Endodermal cell (in vitro differentiated cells): ENCODE measurements at places on chromosomes 5 and 9. TPM values are rescaled to one million over a fixed set of nuclear protein-coding genes. Genes with fewer than 3 reads are reported as not detected.

The FOXD4L5 gene
- total RNA-seq = 0.15 TPM in 1 of 3 replicates, not detected in the others

The LCP2 gene
- 0.11 and 0.50 TPM in 2 replicates for total RNA-seq

The TOR1B gene
- total RNA-seq = 12.8 and 15.2 TPM in 2 replicates

- no peak overlapping the region for H3K4me3 ChIP-seq
- H3K27me3 ChIP-seq = no peaks in the 10 kb centered on the region
- H3K27ac ChIP-seq = no peak overlapping the region
- H3K4me1 ChIP-seq = no peaks in the 10 kb centered on the region
- no peak for DNase-seq
- H3K36me3 ChIP-seq = no peaks in the 10 kb centered on the region
These were observed 193.1 kb upstream of the PTGER4 start for GRCh38 chr5:40486437-40487275.

- DNase-seq = peak; percentile 34
- no peaks in the 10 kb centered on the region for H3K36me3 ChIP-seq
- no peak overlapping the region for H3K27ac ChIP-seq
These were observed 9.7 kb upstream of the TGFBI start for GRCh38 chr5:136018814-136019783.

The NLN gene
- total RNA-seq = 78.3 to 136 TPM (median 121 TPM) in 3 replicates

DNA sequence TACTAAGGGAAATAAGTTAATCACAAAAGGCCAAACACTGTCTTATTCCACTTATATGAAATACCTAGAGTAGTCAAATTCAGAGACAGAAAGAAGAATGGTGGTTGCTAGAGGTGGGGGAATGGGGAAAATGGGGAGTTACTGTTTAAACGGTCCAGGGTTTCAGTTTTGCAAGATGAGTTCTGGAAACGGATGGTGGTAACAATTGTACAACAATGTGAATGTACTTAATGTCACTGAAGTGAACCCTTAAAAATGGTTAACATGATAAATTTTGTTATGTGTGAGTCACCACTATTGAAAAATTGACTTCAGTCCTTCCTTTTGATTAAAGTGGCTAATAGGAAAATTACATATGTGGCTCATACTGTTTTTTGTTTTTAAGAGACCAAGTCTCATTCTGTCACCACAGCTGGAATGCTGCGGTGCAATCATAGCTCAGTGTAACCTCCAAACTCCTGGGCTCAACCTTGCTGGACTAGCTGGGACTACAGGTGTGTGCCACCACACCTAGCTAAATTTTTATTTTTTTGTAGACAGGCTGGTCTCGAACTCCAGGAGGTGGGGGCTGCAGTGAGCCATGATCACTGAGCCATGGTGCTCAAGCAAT, 8.7 kb downstream of the UBQLN1 start:
- peaks cover 16% of the 10 kb centered on the region for H3K36me3 ChIP-seq
- no peaks in the 10 kb centered on the region for H3K4me1 ChIP-seq
- no peak for DNase-seq
- H3K27ac ChIP-seq = no peak overlapping the region
- H3K4me3 ChIP-seq = no peak overlapping the region

DNA sequence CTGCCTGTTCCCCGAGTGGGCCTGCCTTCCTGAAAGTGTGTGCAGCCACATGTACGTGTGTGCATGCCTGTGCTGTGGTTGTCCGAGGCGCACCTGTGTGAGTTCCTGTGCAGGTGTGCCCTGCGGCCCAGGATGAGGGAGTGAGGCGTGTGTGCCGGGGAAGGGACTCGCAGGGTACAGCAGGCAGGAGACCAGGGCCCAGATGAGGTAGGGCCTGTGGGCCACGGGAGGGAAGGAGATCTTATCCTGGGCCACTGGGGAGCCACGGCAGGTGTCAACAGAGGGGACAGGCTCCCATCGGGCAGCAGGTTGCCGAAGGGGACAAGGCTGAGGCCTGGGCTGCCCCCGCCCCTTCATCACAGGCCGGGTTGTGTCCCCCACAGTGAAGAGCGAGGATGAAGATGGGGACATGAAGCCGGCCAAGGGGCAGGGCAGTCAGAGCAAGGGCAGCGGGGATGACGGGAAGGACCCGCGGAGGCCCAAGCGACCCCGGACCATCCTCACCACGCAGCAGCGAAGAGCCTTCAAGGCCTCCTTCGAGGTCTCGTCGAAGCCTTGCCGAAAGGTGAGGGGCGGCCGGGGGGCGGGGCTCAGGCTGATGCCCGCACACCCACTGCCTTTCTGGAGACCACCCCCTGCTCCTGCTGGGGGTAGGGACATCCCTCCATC, 79.2 kb downstream of the LMX1B start:
- H3K4me3 ChIP-seq = no peak overlapping the region
- peaks cover 10% of the 10 kb centered on the region for H3K36me3 ChIP-seq
- peaks cover under 1% of the 10 kb centered on the region for H3K27me3 ChIP-seq
- H3K4me1 ChIP-seq = peaks cover 6% of the 10 kb centered on the region
- peak; percentile 38 for DNase-seq

DNA sequence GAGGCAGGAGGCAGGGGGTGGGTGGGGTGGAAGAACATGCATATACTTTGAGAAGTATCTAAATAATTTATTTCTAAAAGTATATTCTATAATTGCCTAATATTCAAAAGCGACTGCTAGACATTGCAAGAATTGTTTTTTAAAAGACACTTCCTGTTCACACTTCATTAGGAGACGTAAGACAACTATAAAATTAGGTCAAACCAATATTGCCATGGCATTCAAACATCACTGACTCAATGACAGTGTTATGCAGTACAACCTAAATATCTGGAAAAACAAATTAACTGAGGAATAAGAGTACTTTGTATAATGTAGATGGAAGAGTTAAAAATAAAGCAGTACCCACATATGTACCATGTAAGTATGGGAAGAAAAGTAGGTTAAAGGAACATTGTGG, 4.5 kb downstream of the CCNH start:
- DNase-seq = no peak
- H3K36me3 ChIP-seq = peaks cover 76% of the 10 kb centered on the region

The AK3 gene
- 48.2 and 51.5 TPM in 2 replicates for total RNA-seq

- peaks cover 1% of the 10 kb centered on the region for H3K36me3 ChIP-seq
- peaks cover 3% of the 10 kb centered on the region for H3K4me1 ChIP-seq
- peak overlapping the region; percentile 89 for H3K4me3 ChIP-seq
- no peaks in the 10 kb centered on the region for H3K27me3 ChIP-seq
These were observed 1.1 kb upstream of the CEP78 start for GRCh38 chr9:78234810-78235209.

DNA sequence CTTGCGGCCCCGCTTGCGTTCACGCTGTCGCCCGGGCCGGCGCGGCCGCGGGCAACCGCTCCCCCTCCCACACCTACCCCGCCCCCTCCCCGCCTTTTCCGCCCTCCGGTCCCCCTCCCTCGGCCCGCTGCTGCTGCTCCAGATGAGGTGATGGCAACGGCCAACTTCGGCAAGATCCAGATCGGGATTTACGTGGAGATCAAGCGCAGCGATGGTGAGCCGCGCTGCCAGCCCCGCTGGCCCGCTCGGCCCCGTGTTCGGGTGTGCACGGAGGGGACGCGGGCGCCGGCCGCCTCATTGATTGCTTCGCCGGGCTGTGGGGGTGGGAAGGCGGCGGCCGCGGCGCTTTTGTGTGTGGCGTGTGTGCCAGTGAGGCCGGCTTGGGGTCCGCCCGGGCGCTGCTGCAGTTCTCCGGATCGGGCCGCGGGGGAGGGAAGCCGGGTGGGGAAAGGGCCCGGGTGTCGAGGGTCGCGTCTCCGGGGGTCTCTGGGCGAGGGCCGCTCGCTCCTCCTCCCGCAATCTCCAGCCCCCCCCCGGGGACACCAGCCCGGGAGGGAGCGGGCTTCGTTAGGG, 403 bp downstream of the KIF2A start:
- peaks cover 9% of the 10 kb centered on the region for H3K36me3 ChIP-seq
- no peaks in the 10 kb centered on the region for H3K27me3 ChIP-seq
- H3K4me1 ChIP-seq = no peaks in the 10 kb centered on the region
- H3K4me3 ChIP-seq = peak overlapping the region; percentile 93

The ZNF622 gene
- 24.9 to 27.3 TPM (median 26.6 TPM) in 3 replicates for total RNA-seq

The GNAQ gene
- 46.0 to 52.2 TPM (median 48.8 TPM) in 3 replicates for total RNA-seq

DNA sequence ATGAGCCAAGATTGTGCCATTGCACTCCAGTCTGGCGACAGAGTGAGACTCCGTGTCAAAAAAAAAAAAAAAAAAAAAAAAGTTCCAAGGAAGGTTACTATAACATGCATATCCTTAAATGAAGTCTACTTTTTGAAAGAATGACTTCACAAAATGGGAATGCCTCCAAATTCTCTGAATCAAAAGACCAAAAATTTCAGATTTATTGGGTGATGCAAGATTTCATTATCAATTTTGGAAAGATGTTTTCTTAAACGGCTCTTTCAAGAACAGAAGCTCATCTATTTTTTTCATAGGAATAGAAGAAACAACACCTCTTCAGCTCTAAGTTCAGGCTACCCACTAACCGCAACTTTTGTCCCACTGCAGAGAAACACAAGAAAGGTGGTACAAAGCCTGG, 69.9 kb downstream of the AUH start:
- H3K36me3 ChIP-seq = peaks cover 22% of the 10 kb centered on the region
- no peaks in the 10 kb centered on the region for H3K4me1 ChIP-seq
- no peak for DNase-seq
- no peak overlapping the region for H3K4me3 ChIP-seq
- H3K27ac ChIP-seq = no peak overlapping the region

The TUSC1 gene
- 5.8 to 13.3 TPM (median 12.2 TPM) in 3 replicates for total RNA-seq

DNA sequence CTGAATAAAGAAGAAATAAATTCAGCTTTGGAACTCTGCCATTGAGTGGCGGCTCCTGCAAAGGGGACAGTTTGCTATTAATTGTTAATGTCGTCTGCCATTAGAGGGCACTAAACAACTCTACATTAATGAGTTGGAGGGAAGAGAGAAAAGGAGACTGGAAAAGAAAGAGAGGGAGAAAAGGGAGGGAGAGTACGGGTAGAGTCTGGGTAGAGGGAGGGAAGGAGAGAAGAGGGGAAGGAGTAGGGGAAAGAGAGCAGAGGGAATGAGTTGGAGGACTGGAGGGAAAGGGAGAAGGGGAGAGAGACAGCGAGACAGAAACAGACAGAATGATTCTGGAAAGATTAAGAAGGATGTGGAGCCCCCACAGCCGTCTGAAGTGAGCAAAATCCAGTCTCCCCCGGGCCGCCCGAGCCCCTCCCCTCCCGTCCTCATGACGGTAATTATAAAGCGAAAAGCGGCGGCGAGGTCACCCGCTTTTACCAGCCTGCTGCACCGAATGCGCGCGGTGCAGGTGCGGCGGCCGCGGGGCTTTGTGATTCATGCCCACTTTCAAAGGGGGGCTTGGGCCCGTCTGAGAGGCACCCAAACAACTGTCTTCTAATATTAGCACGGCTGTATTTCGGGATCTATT, 1.9 kb upstream of the FST start:
- H3K27ac ChIP-seq = peak overlapping the region; percentile 97
- peak; percentile 84 for DNase-seq
- peaks cover 14% of the 10 kb centered on the region for H3K4me1 ChIP-seq
- peaks cover 16% of the 10 kb centered on the region for H3K36me3 ChIP-seq
- H3K4me3 ChIP-seq = peak overlapping the region; percentile 98

DNA sequence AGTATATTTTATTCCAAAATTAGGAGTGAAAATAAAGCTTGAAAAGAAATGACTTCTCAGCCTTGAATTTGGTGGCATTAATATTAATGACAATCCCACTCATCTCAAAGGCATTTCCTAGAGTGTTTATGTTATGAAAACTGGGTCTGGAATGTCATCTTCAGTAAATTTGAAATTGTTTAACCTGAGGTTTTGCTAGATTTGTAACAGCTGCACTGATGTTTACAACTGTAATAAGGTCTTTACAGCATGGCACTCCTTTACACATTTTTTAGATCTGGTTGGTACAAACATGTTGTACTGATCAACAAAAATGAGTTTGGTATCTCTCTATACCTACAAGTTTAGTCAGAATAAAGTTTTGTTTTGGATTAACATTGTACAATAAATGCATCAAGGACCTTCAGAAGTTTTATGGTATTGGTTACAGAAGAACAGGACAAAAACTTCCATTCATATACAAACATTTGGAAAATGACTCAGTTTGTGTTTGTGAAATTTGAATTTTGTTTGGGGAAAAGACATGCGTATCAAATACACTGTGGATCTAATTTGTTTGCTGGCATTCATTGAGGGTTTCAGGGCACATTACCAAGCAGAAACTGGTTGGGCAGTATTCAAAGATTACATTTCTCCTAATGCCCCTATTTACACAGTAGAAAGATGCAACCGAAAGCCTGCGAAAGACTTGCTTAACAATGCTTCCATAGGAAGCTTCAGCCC, 11.6 kb downstream of the FANCC start:
- no peak overlapping the region for H3K4me3 ChIP-seq
- no peaks in the 10 kb centered on the region for H3K4me1 ChIP-seq
- no peaks in the 10 kb centered on the region for H3K36me3 ChIP-seq
- no peak overlapping the region for H3K27ac ChIP-seq

- no peaks in the 10 kb centered on the region for H3K27me3 ChIP-seq
- H3K4me3 ChIP-seq = no peak overlapping the region
- DNase-seq = peak; percentile 93
- no peak overlapping the region for H3K27ac ChIP-seq
These were observed 7.1 kb downstream of the PHYHD1 start for GRCh38 chr9:128927731-128928411.

The SPACA9 gene
- total RNA-seq = 3.4 to 5.4 TPM (median 3.4 TPM) in 3 replicates

The CORO2A gene
- total RNA-seq = 22.8 and 23.4 TPM in 2 replicates

The SAPCD2 gene
- total RNA-seq = 18.4 to 25.1 TPM (median 24.9 TPM) in 3 replicates

The FSTL4 gene
- 5.4 and 5.5 TPM in 2 replicates for total RNA-seq

GRCh38 chr9:2727374-2727773, 10.1 kb downstream of the KCNV2 start:
- H3K27ac ChIP-seq = no peak overlapping the region
- no peaks in the 10 kb centered on the region for H3K36me3 ChIP-seq
- no peak for DNase-seq
- H3K27me3 ChIP-seq = no peaks in the 10 kb centered on the region

GRCh38 chr9:96222132-96222531, 79.8 kb downstream of the HSD17B3 start:
- no peak overlapping the region for H3K27ac ChIP-seq
- peaks cover 2% of the 10 kb centered on the region for H3K4me1 ChIP-seq
- no peaks in the 10 kb centered on the region for H3K36me3 ChIP-seq
- DNase-seq = no peak

DNA sequence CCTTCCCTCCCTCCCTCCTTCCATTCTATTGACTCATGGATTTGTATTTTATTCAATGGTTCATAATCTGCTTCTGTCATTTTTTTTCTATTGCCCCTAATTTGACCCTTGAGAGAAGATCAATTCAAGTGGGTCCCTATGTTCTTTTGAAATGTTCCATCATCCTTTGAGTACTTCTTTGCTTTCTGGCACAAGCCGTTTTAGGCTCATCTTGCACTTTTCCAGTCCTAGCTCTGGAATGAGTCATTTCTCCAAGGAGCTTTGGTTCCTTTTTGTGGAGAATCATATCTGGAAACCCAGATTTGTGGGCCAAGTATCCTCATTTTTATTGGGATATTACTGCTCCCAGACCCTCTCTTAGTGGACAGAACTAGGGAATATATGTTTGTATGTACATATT, 126.8 kb upstream of the PTPN3 start:
- no peak overlapping the region for H3K4me3 ChIP-seq
- H3K27ac ChIP-seq = no peak overlapping the region
- DNase-seq = no peak
- H3K4me1 ChIP-seq = no peaks in the 10 kb centered on the region
- no peaks in the 10 kb centered on the region for H3K27me3 ChIP-seq

The ERAP2 gene
- not detected in 3 replicates for total RNA-seq

DNA sequence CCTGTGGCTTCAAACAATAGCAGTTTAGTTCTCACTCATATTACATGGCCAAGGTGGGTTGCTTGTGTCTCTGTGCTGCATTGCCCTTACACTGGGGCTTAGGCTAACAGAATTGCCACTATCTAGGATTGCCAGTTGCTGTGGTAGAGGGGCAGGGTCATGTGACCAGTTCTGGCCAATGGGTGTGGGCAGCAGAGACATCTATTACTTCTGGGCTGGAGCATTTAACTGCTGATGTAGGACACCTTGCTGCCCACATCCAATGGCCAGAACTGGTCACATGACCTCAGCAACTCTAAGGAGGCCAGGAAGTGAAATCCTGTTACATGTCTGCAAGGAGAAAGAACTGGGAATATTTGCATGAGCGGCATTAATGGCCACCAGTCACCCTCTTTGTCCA, 199.3 kb downstream of the C9orf152 start:
- DNase-seq = no peak
- no peaks in the 10 kb centered on the region for H3K36me3 ChIP-seq
- no peak overlapping the region for H3K4me3 ChIP-seq
- H3K4me1 ChIP-seq = no peaks in the 10 kb centered on the region
